ENCODE measurements at places on chromosomes 2 and 18.

- DNase-seq: no peak
Observed at GRCh38 chr2:80473069-80473468, 168.5 kb upstream of the LRRTM1 start.

DNA sequence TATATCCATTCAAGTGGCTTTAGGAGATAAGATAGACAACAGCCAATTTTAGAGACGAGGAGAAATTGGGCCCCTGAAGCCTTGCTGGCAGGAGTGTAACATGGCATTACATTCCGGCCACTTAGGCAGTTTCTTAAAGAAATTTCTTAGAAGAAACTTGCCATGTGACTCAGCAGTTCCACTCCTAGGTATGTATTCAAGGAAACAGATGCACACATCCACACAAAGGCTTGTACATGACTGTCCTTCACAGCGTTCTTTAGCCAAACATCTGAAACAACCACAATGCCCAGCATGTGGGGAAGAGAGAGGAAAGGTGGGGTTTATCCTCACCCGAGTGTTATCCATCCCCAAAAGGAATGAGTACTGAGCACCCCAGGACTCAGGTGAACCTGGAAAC is 107.1 kb downstream of the NFATC1 start:
- no peak for DNase-seq

DNA sequence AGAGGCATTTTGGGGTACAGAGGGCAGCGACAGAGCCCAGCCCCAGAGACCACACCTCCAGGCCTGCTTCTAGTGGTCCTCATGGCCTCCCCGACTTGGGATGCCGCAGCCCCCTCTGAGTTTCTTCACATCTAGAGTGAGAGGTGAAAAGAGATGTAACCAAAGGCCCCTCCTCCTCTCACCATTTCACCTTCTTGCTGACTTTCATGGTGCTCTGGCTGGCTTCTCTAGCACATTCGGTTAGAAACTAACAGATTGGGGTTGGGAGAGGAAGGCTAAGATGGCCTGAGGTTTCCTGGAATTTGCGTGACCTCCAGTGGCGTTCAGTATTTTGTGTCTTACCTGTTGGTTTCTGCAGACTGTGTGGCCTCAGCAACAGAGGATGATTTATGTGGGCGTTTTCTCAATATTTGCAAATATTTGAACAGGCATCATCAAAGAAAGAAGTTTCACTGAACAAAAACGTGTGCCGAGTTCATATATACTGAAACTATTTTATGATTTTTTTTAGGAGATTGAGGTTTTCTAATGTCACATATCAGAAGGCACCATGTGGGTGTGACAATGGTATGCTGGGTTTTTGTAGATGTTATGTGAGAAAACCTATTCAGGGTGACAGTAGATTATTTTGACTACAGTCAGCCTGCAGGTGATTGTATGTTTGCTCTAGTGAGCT is 69.9 kb upstream of the BCL2L11 start:
- DNase-seq: peak; percentile 18

GRCh38 chr2:224085246-224085645 is 46.2 kb upstream of the SERPINE2 start:
- DNase-seq: peak; percentile 25

GRCh38 chr18:76098674-76099411 is 396.2 kb downstream of the ZNF516 start:
- no peak for DNase-seq

DNA sequence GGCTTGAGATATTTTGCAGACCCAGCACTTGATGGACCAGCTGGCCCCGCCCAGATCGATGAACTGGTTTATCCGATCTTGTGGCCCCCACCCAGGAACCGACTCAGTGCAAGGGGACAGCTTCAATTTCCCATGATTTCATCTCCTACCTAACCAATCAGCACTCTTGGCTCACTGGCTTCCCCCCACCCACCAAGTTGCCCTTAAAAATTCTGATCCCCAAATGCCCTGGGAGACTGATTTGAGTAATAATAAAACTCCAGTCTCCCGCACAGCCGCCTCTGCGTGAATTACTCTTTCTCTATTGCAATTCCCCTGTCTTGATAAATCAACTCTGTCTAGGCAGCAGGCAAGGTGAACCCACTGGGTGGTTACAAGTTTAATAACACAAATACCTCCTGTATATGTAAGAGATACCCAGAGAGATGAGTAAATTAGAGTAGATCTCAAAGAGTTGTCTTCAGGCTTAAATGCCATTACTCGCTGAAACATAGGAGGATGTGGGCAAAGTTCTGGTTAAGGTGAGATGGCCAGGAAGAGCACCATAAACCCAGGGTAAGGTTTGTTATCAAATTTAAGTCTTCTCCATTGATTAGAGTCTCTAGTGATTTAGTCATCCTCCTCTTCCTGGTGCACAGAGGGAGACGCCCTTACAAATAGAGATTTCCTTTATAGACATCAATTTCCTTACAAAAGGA is 222.8 kb downstream of the ARL4C start:
- DNase-seq: no peak

GRCh38 chr2:128684523-128684922 is 365.9 kb upstream of the HS6ST1 start:
- no peak for DNase-seq

DNA sequence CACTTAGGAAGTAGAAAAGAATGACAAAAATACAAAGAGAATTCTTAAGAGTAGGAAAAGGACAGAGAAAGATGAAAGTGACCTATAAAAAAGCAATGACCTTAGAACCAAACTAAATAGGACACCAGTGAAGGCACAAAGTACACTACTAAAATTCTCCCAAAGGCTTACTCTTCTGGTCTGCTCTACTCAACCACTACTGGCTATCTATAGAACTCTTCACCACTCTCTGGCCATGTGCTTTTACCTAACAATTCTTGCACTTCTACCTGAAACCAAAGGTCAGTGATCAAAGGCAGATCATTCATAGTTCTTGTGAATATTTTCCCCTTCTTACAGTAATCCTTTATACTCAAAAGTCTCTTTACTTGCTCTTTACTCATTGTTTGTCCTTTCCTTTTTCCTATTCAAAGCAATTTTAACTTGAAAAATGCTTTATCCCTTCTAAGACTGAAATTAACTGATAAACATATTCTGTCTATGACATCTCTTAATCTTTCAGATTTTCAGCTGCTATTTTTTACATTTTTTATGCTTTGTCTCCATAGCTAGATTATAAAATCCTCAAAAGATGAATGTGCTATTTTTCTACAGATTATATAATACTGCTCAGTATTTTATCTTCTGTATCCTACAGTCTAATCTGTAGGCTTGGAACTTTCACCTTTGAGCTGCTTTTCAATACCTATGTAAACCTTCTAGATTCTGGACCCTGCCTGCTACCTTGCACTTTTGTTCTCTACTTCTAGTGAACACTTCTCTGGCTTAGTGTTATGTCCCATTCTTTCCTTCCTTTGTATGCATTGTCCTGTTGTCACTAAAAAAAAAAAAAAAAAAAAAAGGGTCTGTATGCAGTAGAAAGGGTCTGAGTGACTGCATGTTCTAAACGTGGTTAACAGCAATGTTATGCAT is 64.6 kb downstream of the NCKAP1 start:
- no peak for DNase-seq

DNA sequence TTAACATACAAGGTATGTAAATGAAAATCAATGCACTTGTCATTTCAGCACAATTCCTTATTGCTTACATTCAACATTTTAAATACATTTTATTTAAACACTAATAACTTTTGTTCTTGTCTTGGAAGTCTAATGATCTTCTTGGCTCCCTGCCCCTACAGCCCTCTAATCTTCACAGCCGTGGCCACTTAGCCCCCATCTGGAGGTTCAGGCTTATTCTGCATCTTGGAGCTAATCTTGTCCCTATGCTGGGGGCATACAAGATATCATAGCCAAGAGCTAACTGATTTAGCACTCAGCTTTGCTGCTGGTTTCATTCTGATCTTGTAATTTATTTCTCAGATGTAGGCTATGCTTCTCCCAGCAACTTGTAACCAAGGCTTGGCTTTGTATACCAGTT is 140.8 kb downstream of the TMEFF2 start:
- DNase-seq: no peak

DNA sequence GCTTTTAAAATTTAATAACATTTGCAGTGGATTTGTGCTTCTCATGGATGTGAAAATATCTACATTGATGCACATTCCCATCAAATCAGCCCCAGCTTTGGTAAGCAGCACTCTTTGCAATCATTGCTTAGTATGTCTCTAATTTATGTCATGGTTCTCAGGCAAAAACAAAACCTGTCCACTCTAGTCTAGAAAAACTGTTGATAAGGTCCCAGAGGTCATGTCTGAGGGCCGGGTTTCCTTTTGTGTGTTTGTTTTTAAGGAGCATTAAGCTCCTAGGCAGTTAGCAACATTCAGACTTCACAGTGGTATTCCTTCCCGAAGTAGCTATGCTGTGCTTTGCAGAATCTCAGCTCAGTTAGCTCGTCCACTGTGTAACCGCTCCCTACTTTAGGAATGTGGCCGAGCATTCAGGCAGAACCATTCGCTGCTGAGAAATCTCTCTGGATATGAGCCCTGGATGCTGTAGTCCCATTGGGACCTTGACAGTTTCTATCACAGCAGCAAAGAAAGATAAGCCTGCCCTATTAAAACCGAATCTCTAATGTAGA is 4.0 kb downstream of the DIPK1C start:
- DNase-seq: no peak

GRCh38 chr18:12880541-12880910 is 3.5 kb downstream of the PTPN2 start:
- DNase-seq: no peak

- DNase-seq: no peak
Observed at GRCh38 chr2:197964720-197965119, 160.3 kb downstream of the PLCL1 start.

DNA sequence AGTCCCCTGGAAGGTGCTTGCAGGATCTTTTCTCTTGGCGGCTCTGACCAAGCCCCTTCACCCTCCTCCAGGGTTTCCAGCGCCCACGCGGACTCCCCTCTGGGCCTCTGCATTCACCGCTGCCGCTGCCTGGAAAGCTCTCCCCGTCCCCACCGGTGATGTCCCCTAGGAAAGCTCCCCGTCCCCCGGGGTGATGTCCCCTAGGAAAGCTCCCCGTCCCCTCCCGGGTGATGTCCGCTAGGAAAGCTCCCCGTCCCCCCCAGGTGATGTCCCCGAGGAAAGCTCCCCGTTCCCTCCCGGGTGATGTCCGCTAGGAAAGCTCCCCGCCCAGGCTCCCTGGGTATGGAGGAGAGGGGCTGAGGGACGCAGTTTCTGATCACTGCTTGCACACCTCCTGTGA is 27.9 kb downstream of the ZAP70 start:
- no peak for DNase-seq

- DNase-seq: no peak
Observed at GRCh38 chr2:48427552-48427951, 102.4 kb upstream of the STON1 start.

- DNase-seq: no peak
Observed at GRCh38 chr18:9546468-9546867, 67.9 kb downstream of the PPP4R1 start.

- DNase-seq: peak; percentile 58
Observed at GRCh38 chr2:130337735-130338325, 4.9 kb upstream of the IMP4 start.

- no peak for DNase-seq
Observed at GRCh38 chr2:2686222-2686621, 355.1 kb upstream of the MYT1L start.

DNA sequence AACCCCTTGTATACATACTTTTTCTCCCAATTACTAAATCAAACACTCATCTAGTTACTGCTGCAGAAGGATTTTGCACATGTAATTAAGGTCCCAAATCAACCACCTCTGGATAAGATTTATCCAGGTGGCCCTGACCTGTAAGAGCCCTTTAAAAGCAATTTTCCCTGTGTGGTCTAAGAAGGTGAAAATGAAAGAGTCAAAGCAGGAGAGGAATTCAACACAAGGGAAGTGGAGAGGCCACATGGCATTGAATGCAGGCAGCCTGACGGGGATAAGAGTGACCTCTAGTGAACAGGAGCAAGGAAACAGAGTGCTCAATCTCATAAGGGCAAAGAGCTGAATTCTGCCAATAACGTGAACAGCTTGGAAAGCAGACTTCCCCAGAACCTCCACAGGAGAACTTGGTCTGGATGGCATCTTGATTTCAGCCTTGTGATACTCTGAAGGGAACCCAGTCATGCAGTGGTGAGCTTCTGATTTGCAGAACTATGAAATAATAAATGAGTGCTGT is 27.2 kb downstream of the PPP3R1 start:
- DNase-seq: peak; percentile 57

DNA sequence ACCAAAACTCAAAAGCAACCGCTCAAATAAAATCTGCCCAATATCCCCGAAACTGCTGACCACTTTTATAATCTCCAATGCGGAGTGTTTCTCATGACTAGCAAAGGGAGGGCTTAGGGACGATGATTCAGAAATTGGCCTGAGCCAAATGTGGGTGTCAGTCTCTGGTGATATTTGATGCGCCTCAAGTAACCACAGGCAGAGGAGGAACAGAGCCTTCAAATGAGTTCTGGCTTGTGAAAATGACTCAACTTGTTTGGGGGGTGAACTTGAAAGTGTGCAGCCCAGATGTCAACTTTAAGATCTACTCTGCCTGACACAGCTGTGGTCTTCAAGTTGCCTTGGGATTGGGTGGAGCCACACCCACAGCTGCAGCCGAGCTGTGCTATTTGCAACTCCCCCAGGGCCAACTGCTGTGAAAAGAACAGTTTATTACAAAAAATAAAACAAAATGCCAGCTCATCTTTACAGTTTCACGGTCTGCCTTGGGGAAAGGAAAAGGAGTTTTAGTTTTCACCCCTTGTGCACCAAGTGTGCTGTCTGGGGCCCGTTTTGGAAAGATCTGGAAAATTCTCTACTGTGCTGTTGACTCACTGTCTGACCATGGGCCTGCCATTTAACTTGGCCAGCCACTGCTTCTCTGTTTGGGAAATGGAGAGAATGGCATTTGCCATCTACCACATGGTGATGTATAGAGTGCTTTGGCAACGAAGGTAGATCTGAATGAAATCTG is 222.1 kb downstream of the MTX2 start:
- DNase-seq: no peak

GRCh38 chr2:104402825-104403224 is 451.1 kb upstream of the POU3F3 start:
- no peak for DNase-seq

DNA sequence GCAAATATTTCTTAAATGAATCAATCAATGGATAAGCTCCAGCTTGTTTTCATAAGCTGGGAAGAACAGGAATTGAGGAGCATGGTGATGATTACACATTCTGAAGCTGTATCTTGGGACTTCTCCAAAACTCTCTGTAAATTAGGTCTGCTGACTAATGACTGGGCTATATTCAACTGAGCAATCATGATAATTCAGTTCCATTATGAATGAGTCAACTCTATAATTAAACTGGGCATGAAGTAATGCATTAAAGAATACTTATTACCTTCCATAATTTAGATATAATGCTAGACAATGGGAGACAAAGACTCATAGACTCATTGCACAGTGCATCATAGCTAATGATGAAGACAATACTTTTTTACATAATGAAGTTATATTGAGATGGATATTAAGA is 207.4 kb downstream of the CBLN2 start:
- DNase-seq: no peak

DNA sequence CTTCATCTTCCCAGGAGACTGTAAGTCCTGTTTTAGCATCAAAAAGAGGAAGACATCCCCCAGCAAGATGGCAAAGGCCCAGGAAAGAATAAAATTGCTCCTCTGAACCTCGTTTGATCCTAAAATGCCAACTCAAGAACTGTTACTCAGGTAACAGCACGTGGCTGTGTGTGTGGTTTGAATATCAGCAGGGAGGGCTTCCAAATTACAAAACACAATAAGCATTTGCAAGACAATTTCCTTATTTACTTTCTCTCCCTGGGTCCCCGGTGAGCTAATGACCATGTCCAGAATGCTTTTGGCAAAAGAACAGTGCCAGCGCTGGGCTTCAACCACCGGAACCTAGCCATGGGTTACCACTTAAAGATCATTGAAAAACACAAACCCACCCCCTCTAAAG is 163.6 kb downstream of the C1D start:
- DNase-seq: no peak

- no peak for DNase-seq
Observed at GRCh38 chr18:8977166-8977565, 125.3 kb upstream of the NDUFV2 start.
